CD4-positive, alpha-beta T cell treated with Interleukin-15 for 1 hour (primary cell): ENCODE measurements at places on chromosomes 3 and 15.

- DNase-seq: no peak
These were observed 499.9 kb upstream of the LMCD1 start for GRCh38 chr3:8001712-8002111.

DNA sequence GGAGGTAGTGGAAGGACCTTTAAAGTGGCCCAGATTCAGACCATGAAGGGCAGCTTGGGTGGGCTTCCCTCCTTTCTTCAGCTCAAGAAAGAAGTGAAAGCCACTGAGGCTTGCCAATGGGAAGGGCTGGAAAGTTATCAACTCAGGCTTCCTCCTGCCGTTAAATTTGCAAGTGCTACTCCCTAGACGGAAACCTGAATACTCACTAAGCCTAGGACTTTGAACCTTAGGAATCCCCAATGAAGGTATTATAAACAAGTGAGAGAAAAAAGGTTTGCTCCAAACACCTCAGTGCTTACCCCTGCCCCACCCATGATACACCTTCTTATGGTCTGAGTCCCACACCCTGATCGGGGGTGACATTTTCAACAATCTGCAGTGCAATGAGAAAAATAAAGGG is 396.4 kb downstream of the SHQ1 start:
- DNase-seq: no peak

- DNase-seq: no peak
These were observed 71.1 kb downstream of the ALDH1A2 start for GRCh38 chr15:57994221-57995049.

GRCh38 chr15:60673918-60674558 is 195.1 kb upstream of the ICE2 start:
- DNase-seq: no peak

GRCh38 chr3:171565481-171566058 is 105.4 kb upstream of the TNIK start:
- DNase-seq: no peak
